GDM1 (cell line): ENCODE measurements at places on chromosomes 5 and 9.

- no peak for DNase-seq
Measured at GRCh38 chr9:104794070-104794469, 30.1 kb downstream of the NIPSNAP3B start.

DNA sequence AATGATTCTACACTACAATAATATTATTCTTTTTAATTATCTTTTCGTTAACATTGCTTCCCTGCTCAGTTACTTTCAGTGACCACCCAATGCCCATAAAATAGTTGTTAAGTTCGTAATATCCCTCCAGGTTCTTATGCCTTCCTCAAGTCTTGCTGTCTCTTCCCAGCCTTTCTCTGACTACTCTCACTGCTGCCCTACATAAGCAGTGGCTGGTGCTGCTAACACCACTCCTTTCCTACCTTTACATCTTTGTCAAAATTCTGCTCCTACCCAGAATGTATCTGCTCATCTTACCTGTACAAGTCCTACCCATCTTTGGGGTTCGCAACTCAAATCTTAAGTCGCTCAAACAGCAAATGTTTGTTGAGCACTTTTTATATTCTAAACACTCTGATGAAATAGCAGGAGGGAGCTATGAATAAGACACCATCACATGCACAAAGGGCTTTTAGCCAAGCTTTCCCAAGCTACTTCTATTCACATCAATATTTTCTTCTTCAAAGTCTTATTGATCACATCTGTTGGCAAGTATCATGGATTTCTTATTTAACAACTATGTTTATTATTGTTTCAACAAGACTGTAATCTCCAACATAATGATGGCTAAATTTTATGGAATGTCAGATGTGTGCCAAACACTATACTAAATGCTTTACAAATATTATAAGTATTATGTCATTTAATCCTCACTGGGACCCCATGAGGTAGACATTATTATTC is 29.5 kb downstream of the SLC25A46 start:
- DNase-seq: no peak

- DNase-seq: no peak
Measured at GRCh38 chr9:136654820-136655535, 7.7 kb upstream of the EGFL7 start.

- DNase-seq: no peak
Measured at GRCh38 chr9:649128-650074, 192.1 kb upstream of the DMRT1 start.

DNA sequence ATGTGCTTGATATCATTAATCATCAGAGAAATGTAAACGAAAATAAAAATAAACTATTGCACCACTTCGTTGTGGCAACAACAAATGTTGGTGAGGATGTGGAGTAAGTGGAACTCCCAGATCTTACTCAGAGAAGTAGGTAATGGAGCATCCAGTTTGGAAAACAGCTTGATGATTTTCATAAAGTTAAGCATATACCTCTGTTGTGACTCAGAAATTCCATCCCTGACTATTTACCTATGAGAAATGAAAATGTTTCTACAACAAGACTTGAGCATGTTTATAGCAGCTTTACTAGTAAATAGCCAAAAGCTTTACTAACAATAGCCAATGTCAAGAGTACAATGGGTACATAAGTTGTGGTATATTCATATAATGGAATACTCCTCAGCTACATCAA is 214.7 kb upstream of the NMUR2 start:
- DNase-seq: no peak

- no peak for DNase-seq
Measured at GRCh38 chr5:98909363-98909762, 19.4 kb downstream of the CHD1 start.

DNA sequence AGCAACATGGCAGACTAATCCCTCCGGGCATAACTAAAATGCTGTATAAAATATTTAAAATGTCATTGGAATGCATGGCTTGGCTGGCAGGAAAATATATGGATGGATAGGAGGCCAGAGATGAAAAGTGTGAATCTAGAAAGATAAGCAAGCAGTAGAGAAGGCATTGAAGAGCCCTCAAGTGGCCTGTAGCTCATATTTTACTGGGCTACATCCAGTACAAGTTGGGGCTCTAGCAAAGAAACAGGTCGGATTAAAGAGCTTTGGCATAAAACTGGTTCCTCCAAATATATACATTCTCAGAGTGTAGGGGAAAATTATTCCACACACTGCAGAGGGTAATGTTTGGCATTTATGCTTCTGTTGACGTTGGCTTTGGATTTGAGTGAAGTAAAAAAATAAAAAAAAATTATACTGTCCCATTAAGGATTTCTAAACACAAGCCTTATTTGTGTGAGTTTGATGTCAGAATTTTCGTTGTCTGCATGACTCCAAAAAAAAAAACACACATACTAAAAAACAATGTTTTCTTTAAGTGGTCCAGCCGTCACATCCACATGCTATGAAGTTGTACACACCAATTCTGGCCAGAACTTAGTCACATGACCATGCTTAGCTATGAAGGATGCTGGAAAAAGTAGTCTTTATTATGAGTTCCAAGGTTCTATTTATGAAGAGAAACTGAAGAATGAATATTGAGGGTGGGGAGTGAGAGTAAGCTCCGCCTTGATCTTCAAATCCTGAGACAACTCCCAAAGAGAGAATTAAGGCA is 147.0 kb downstream of the TLE1 start:
- no peak for DNase-seq

DNA sequence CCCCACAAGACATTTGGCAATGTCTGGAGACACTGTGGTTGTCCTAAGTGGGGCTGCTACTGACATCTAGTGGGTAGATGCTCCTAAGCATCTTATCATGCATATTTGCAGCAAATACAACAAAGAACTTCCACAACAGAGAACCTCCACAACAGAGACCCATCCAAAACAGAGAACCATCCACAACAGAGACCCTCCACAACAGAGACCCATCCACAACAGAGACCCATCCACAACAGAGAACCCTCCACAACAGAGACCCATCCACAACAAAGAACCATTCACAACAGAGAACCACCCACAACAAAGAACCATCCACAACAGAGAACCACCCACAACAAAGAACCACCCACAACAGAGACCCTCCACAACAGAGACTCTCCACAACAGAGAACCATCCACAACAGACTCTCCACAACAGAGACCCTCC is 32.8 kb downstream of the ARPC5L start:
- DNase-seq: peak; percentile 15

DNA sequence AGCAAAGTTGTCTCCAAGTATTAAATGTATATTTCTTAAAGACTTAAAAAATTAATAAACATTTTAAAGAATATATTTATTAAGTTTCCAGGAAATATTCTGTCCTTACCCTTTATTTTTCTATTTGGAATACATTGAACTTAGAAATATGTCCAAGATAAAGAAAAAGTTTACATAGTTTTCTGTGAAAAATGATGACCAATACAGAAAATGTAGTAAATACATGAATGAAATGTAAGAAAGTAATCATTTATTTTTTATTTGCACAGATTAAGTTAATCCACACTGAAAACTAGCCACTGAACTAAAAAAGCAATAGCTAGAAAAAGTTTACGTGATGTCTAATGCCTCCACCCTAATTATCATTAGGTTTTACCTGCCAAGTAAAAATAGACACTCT is 273.2 kb downstream of the ARL15 start:
- DNase-seq: no peak

- DNase-seq: no peak
Measured at GRCh38 chr5:59768152-59769040, 125.1 kb downstream of the PDE4D start.

- no peak for DNase-seq
Measured at GRCh38 chr5:157608972-157609565, 33.5 kb upstream of the ADAM19 start.

GRCh38 chr5:85452322-85453025 is 1067.8 kb upstream of the EDIL3 start:
- DNase-seq: no peak

GRCh38 chr9:23826120-23826629 is at the start of gene ELAVL2:
Gene ELAVL2, minus strand, starts transcription at chr9:23826240. Its CDS starts 64,006 bp downstream, at chr9:23762234.
- no peak for DNase-seq

DNA sequence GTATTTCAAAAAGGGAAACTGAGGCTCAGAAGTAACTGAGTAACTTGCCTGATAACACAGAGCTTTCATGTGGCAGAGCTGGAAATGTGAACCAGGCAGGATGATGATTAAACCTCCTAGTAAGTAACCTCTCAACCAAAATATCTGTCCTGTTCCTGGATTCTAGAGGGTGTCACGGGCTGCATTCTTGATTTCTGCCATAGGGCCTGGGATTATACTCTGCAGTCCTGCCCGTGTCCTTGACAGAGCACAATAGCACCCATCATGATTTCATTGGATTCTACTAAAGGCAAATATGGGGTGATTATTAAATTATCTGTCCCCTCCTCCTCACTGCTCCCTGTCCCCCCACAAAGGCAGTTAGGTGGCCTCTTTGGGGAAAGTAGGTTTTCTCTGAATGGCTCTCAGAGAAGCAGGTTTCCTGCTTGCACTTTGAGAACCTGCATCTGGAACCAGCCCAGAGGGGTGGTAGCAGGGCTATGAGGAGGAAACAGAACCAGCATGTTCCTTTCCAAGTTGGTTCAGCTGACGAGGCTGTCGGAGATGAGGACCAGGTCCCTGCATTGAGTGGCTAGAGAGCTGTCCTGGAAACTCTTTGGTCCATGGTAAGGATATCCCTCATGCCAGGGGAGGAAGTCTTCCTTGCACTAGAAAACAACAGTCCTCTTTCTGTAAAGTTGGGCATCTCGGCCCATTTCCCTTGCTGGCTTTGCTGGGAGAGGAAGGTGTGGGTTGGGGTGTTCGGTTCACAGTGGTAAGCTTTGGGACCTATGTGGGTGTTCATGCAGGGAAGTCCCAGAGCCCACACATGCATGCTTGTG is 36.6 kb downstream of the PPARGC1B start:
- no peak for DNase-seq

DNA sequence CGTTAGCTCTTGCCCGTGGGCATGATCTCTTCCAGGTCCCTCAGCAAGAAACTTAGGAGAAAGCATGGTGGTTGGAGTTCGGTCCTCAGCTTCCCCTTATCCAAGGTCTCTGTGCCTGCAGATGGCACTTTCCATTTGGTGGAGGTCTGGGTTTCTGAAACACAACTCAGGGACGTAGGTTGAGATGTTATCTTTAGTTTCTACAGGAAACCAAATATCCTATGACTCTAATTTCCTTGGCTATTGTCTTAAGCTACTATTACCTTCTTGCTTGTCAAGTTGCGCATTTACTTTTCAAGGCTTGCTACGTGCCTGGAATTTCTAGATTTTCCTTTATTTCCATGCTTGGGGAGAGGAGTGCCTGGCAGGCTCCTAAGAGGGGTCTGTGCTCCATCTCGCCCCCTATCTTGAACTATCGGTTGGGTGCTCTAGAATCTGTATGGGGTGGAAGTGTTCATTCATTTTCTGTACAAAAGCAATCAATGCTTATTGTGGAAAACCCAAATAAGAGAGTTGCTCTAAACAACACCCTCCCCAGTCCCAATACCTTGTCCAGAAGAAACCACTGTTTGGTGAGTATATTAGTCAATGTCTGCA is 32.9 kb upstream of the KCNIP1 start:
- no peak for DNase-seq

DNA sequence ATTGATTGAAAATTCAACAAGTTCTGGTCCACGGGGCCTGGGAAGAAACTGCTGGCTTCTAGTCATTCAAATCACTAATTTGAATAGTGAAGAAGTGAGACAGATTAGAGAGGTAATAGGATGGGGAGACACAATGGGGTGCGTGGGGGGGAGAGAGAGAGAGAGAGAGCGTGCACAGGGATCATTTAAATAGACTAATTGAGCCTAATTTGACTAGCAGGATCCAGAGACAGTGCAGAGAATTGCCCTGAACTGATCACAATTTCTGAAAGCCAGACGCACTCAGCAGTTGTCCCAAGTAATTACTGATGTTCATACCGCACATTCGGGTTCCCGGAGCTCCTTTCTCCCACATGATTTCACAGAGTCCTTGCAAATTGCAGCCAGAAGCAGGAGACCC is 50.3 kb upstream of the C5orf58 start:
- DNase-seq: no peak

DNA sequence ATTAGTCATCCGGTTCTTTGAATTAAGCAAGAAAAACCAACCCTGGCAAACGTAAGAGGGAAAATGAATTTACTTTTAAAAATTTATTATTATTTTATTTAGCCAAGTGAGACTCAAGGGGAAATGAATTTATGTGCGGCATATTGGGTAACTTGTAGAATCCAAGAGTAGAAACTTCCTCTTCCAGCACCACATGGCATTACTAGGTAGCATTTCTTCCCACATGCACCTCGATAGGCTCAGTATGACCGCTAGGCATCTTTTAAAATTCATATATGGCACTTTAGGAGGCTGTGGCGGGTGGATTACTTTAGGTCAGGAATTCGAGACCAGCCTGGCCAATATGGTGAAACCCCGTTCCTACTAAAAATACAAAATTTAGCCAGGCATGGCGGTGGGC is 17.6 kb upstream of the MYO10 start:
- DNase-seq: no peak

GRCh38 chr5:97096846-97097245 is 45.6 kb downstream of the LIX1 start:
- no peak for DNase-seq

GRCh38 chr5:110851357-110851756 is 112.5 kb downstream of the SLC25A46 start:
- DNase-seq: no peak

- no peak for DNase-seq
Measured at GRCh38 chr9:127908660-127908926, 8.2 kb downstream of the ST6GALNAC4 start.

GRCh38 chr5:115289104-115289503 is 7.3 kb downstream of the CCDC112 start:
- DNase-seq: peak; percentile 15

DNA sequence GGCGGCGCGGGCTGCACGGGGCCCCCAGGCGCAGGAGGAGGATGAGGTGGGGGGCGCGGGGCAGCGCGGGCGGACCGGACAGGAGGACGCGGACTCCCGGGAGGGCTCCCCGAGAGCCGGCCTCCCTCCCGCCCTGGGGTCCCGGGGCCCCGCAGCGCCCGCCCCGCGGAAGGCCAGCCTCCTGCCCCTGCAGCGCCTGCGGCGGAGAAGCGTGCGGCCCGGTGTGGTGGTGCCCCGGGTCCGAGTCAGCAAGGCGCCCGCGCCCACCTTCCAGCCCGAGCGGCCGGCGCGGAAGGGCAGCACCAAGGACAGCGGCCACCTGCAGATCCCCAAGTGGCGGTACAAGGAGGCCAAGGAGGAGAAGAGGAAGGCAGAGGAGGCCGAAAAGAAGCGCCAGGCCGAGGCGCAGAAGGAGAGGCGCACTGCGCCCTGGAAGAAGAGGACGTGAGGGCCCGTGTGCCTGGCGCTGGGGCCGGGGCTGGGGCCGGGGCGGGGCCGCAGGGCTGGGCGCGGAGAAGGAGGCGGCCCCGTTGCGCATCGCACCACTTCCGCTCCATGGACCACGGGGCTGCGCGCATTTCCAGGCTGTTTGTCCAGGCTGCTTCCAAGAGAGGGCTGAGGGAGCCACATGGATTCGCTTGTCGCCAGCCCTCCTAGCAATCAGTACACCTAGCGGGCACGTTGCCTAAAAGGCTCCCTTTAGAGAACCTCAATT is 86.0 kb downstream of the ANKRD33B start:
- no peak for DNase-seq

DNA sequence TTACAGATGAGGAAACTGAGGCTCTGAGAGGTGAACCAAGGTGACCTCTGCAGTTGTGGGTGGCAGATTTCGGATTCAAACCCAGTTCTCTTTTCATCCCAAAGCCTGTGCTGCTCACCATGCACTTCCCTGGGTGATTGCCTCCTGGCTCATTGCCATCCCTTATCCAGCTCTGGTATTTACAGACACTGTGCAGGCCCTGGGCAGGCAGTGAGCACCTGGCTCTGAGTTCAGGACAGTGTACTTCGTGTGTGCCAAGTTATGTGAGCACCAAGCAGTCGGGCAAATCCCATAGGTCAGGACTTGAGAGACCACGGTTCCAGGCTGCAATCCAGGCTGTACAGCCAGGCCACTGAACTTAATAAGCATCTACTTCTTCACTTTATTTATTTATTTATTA is 1.4 kb downstream of the LRSAM1 start:
- no peak for DNase-seq
